ENCODE measurements at places on chromosomes 6 and 20.

DNA sequence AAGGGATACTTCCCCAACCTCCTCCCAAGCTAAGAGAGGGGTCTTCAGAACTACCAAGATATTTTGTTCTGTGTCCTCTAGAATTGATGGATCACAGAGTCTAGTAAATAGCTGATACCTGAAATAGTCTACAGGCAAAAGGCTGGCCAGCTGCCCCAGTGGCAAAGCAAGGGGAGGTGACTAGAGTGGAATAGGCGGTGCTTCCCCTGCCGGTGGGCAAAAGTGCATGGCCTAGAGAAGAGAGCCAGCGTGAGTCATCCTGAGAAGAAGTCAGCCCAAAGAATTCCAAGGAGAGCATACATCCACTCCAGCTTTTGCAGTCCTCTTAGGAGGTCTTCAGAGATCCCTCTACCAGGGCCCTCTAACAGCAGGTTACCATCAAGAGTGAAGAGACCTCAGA is 14.7 kb downstream of the DPPA5 start:
- DNase-seq = no peak

DNA sequence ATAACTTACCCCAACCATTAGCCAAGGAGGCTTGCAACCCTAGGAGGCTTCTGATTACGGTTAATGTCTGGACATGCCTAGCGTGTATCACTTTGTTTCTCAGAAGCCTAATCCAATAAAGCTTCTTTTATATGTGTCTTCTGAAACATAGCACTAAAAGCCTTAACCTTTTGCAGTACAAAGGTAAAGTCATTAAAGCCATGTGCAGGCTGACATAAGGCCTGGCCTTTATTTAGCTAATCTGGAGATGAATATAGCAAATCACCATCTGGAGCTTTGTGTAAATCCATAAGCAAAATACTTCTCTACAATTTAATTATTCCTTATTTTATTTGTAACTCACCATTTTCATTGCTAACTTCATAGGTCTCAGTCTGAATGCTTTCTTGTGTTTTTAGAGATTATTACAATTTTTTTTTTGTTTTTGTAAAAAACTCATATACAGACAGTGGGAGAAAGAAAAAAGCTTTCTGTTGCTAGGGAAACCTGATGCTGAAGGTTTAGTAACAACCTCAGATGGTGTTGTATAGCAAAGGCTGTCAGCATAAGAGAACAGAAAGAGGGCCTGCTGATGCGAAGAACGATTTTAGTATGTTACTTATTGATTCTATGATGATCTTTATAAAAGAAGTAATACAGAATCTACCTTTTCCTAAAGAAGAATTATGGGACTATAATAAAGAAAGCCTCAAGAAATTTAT is at the start of gene EYS:
Gene EYS (minus strand): TSS at position 101 of the 701 bp plus-strand sequence. CDS start 211,816 bp downstream, outside the sequence.
- DNase-seq = peak; percentile 15

GRCh38 chr20:10466325-10466724 is 31.2 kb downstream of the SLX4IP start:
- no peak for DNase-seq

- no peak for DNase-seq
Observed at GRCh38 chr20:59145924-59146779, 17.5 kb upstream of the ZNF831 start.

DNA sequence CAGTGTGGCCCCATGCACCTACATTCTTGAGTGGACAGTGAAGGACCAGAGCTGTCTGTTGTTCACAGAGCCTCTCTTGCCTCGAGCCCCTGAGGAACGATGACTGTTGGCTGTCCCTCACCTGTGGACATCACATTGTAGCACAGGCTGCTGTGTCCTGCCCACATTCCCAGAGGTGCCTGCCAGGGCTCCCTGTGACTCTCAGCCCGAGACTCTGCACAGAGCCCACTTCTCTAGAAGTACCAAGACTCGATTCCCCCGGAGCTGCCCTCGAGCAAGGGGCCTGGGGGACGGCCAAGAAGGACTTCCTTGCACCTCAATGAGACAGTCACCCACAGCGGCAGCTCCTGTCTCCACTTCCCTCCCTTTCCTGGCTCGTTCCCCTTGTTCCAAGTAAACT is 28.6 kb upstream of the DLGAP4 start:
- DNase-seq = no peak

Data from NCI-H2227 treated with DMSO at 0.1 percent for 48 hours (cell line).